Activated naive CD4-positive, alpha-beta T cell (primary cell): ENCODE measurements at places on chromosomes 5 and 9.

DNA sequence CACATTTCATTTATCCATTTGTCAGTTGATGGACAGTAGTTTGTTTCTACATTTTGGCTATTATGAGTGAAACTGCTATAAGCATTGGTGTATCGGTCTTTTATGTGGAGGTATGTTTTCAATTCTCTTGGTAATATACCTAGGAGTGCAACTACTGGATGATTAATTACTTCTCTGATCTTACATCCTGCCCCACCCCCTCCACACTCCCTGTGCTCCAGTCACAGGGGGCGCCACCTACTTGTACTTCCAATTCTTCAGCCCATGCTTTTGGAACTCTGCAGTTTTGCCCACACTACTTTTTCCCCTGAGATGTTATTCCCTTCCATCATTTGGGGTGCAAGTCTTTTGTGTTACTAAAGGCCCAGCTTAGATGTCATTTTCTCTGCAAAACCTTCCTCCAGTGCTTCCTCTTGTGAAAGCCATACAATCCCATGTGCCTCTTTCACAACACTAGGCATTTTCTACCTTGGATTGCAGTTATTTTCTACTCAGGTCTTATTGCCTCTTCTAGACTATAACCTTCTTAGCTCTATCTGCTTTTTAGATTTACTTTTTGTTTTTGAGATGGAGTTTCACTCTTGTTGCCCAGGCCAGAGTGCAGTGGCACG lies 42.1 kb downstream of the SEC61B start:
- DNase-seq: no peak

DNA sequence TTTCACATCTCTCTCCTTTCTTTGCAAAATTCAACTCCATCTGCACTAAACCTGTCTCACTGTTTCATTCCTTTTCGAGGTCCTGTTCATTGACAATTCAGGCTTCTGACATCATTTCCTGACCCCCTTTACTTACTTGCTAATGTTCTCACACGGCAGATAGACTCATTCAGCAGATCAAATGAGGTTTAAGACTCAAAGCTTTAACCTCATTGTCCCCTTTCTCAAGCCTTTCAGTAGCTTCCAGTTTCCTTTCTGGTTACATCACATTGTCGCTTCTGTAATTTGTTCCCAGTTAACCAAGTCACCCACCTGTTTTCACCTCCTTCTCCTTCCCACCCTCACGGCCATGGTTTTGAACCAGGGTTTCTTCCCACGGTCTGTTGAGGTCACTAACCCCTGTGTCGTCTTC lies 143.4 kb upstream of the OTULINL start:
- DNase-seq: no peak

- DNase-seq: no peak
These were observed 64.4 kb downstream of the MCCC2 start for GRCh38 chr5:71651579-71651978.

GRCh38 chr9:130866474-130866965 lies 30.1 kb downstream of the QRFP start:
- no peak for DNase-seq

DNA sequence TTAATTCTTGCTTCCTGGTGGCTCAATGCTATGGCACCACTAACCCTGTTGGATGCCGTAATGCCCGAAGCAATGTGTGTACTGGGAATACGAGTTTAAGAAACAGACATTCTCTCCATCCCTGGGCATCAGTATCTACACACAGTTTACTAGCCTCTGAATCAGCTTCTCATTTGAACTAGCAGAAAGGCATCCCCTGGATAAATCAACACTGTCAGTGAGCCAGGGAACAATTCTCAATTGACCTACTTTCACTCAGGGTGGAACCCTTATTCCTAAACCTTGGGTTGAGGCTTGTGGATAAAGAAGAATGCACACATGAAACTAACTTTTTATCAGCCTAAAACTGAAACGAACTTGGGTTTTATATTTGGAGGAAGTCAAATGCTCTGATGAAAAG lies 331.0 kb downstream of the GADD45G start:
- DNase-seq: no peak

DNA sequence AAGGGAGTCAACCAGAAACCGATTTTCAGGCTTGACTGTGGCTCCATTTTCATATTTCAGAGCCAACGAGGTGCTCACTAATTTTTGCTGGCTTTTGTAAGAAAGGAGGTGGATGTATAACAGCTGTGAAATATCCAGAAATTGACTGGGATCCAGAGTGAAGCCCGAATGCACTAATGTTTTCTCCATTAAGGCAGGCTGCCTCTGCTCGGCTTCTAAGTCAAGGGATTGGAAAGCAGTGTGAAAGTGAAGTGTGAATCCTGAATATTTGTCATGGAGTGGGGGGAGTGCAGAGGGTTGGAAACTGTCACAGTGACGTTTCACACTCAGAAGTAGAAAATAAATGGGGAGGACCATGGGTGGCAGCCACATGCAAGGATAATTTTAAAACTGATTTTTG lies 237.4 kb downstream of the GOLPH3 start:
- DNase-seq: no peak

DNA sequence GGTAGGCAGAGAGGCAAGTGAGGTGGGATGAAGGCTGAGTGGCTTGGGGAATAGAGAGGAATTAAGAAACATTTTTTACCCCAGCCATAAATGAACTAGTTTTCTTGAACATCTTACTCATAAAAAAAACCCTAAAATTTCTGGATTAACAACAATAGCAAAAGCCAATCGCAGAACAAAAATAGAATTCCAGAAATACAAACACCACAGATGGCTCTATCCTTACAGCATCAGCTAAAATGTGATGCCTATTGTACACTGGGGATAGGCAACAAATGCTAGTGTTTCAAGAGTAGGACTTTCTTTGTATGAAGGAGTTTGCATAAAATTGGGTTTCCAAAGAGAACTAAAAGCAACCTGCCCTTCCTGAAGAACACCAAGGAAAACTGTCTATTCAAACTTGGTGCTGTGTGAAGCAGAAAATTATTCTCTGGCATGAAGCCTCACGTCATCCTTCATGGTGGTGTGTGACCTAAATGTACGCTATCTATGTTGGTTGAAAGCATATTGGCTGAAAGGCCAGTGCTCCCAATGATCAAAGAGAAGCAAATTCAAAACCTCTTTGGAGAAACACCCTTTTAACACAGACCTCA lies 82.9 kb downstream of the JAKMIP2 start:
- no peak for DNase-seq

DNA sequence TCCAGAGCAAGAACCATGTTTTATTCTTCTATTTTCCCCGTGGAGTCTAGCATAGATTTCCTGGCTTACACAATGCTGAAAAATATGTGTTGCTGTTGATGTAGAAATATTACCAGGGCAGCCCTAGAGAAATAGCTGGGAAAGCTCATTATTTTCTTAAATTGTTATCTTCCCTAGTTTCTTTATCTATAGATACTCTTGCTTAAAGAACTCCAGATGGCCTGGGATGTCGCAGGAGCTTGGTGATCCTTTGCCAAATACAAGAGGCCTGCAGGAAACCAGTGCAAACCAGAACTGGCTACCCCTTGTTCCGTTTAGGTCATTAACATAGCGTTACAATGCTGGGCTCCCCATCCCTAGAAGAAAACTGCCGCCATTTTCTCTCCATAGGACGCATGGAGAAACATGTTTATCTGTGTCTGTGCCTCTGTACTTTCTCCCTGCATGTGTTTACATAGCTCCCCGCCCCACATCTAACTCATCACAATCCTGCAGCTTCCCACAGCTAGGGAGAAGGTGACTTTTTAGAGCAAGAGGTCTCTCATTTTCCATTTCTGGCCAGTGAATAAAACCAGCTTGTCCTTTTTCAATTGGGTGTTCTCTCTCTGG lies 6.4 kb downstream of the PRLR start:
- DNase-seq: no peak

- no peak for DNase-seq
These were observed 142.8 kb upstream of the STK32A start for GRCh38 chr5:147092044-147092443.

DNA sequence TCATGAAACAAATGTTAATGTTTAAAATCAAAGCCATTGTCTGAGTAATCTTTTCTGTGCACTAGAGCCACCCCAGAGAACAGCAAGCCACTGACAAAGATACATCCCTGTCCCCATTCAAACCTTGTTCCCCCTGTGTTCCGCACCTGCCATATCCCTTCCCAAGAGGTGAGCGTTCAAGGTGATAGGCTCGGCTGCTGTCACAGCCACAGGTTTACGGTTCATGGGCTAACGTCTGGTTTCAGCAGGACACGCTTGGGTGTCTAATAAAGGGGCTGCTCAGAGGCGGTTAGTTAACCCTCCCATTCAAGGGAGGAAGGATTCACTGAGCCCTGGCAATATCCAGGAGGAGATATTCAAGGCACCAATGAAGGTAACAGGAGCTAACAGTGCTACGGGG lies 24.5 kb upstream of the LAMC3 start:
- DNase-seq: no peak

DNA sequence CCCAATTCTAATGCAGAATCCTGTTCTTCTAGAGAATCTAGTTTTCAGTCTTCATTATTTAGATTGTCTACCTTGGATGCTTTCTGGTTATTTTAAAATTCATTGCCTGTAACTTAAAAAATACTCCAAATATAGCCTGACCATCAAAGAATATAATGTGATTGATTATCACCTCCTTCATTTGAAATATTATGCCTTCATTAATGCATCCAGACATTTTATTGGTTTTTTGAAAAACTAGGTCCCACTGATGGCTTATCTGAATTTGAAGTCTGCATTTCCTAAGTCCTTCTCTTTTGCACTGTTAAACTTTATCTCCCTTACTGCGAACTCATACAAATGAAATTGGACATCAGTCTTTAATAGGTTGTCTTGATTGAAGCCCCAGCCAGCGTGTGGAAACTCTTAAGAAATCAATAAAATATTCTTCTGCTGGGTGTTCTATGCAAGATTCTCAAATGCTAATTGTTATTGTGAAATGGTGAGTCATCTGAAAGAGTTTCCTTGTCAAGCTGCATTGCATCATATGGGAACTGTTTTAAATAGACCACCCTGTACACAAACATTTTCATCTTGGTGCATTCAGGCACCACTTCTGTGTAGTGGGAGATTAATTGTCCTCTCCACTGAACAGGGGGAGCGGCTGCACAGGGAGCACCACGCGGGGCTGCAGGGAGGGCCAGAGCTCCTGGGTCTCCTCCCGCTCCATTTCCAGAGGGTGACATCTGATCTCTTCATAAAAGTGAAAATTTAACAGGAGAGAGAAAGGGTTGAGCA lies 92.3 kb upstream of the FANCC start:
- no peak for DNase-seq

GRCh38 chr9:134204991-134205578 lies 40.7 kb upstream of the RNU6ATAC start:
- DNase-seq: no peak

GRCh38 chr9:20722221-20722620 lies 38.2 kb downstream of the FOCAD start:
- no peak for DNase-seq

DNA sequence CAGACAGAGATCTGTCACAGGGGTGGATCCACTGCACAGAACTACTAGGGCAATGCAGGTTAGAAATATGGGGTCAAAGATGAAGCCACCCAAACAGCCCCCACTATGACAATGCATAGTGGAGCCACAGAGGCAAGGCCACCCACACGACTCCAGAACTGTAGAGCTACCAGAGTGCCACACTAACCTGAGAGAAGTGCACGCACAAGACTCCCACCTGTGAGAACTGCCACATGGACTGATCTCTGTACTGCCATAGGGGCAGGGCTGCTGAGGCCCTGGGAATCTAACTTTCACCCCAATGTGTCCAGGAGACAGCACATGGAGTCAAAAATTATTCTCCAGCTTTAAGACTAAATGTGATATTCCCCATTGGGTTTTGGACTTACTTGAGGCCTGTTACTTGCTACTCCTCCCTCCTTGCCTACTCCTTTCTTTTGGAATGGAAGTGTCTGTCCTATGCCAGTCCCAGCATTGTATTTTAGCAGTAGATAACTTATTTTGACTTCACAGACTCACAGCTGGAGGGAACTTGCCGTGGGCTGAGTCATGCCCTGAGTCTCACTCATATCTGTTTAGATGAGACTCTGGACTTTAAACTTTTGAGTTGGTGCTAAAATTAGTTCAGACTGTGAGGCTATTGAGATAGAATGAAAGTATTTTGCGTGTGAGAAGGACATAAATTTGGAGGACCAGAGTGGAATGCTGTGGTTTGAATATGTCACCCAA lies 853.3 kb downstream of the MAT2B start:
- DNase-seq: no peak

DNA sequence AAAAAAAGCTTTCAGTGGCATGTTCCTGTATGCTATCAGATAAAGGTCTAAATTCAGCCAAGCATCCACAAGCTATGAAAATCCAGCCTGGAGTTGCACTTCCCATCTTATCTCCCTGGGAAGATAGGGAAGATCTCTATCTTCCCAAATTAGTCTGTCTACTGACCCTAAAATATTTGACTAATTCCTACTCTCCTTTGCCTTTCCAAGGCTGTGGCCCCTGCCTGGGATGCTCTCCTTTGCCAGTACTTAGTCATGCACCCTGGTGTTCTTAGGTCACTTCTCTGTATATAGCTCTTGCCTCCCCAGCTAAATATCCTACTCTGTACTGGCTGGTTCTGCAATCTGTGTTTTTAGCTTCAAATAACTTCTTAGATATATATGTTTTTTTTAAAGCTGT lies 44.0 kb upstream of the PLPP1 start:
- no peak for DNase-seq

DNA sequence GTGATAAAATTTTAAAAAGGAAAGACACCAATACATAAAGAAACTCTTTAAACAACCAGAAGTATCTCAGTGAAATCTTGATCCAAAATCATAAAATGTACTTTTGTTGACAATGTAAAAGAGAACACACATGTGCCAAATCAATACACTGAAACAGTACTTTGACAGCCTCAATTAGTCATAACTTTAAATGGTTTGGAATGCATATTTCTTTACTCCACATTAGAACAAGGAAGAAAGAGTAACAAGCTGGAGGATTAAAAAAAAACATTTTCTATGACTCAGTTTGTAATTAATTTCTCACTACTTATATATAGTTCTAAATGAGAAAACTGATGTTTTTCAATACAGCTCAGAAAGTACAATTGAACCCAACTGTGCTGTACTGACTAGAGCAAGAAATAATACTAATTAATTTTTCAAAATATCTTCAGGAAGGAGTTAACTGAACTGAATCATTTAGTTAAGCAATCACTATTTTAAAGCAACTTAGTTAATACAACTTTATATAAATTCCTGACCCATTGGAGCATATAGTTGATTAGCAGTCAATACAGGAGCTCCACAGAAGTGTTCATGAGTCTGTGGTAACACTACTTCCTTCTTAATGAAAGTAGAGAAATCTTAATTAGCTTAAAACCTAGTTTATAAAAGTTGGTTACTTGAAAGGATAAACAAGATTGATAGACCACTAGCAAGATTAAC lies 101.0 kb downstream of the NR3C1 start:
- DNase-seq: no peak

- DNase-seq: no peak
These were observed 51.2 kb downstream of the SLC1A3 start for GRCh38 chr5:36657563-36657995.

DNA sequence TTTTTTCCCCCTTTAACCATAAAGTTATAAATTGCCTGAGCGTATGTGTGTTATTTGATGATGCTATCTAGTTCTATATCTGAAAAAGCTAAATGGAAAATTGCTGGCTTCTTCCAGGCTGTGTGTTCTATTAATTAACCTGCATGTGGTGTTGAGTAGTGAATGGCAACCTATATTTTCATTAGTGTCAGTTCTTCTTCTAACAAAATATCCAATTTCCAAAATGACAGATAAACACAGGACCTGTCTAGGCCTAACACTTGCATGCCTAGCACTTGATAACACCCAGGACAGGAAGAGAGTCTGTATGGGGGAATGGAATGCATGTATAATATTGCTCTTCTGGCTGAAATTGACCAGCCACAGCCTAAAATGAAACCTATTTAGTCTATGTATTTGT lies 91.7 kb downstream of the CD180 start:
- no peak for DNase-seq
